ENCODE measurements at places on chromosomes 7 and 10.

- DNase-seq = no peak
Observed at GRCh38 chr7:80380957-80381356, 130.9 kb downstream of the GNAT3 start.

- DNase-seq = no peak
Observed at GRCh38 chr10:70542565-70542938, 60.0 kb downstream of the PRF1 start.

GRCh38 chr10:71297343-71297742, 21.7 kb upstream of the SLC29A3 start:
- DNase-seq = no peak

- DNase-seq = no peak
Observed at GRCh38 chr7:18361756-18362155, 133.8 kb upstream of the HDAC9 start.

All from activated CD8-positive, alpha-beta memory T cell treated with anti-CD3 and anti-CD28 coated beads for 1 hour (primary cell).